Stimulated activated CD4-positive, alpha-beta T cell treated with anti-CD3 and anti-CD28 coated beads, TNF-alpha, amount 100 ng/mL, for 1 hour (primary cell): ENCODE measurements at places on chromosomes 3 and 15.

DNA sequence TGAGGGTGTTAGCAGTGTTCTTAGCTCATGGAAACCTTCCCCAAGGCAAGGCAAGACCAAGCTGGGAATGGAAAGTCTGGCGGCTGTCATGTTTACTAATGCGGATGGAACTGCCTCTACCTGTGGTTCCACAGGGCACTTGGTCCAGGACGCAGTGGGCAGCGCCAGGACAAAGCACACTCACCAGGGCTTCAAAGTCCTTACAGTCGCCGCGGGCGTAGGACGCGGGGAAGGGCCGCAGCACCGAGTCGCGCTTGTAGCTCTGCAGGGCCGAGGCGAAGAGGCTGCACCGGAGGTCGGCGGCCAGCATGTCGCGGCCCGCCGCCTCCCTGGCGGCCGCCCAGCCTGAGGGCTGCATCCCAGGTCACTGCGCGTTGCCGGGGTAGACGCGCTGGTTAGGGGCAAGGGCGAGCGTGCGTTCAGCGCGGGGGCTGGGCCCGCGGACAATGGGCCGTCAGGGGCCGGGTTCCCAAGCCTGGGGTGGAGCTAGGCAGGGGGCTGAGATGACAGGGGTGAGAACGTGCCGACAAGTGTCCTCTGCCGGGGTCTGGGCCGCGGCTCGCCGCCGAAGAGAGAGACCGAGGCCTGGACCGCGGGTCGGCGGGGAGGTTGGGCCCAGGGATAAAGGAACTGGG, 497 bp downstream of the PARP16 start:
- DNase-seq = no peak

- no peak for DNase-seq
Measured at GRCh38 chr3:29453284-29454001, 172.6 kb downstream of the RBMS3 start.

DNA sequence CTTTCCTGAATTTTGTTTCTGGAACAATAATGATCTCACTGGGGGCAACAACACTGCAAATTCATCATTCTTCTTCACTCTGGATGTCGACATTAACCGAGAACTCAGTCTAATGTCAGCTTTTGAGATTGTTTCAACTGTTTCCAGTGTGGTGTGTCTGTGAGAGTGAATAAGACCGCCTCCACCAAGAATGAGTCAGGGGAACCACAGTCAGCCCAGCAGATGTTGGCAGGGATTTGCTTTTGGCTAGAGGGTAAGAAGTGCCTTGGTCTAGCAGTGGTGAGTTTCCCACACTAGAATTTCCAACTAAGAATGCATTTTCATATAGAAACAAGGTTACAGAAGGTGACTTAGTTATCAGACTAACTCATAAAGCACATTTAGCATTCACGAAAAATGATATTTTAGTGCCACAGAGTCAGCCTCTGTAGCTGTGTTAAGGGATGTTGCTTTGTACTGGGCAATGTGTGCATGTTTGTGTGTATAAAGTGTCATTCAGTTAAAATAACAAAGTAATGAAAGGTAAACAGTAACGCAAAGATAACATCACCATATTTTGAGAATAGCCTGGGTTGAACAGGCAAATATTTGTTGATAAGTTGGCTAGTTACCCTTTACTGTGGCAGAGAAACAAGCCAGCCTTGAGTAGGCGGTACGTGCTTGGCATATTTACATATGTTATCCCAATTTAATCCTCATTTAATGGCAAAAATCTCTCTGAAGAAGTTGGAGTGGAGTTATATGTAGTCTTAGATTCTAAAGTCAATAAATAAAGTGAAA, 33.8 kb downstream of the DRD3 start:
- DNase-seq = no peak

- no peak for DNase-seq
Measured at GRCh38 chr15:31278061-31278445, 48.6 kb upstream of the KLF13 start.

DNA sequence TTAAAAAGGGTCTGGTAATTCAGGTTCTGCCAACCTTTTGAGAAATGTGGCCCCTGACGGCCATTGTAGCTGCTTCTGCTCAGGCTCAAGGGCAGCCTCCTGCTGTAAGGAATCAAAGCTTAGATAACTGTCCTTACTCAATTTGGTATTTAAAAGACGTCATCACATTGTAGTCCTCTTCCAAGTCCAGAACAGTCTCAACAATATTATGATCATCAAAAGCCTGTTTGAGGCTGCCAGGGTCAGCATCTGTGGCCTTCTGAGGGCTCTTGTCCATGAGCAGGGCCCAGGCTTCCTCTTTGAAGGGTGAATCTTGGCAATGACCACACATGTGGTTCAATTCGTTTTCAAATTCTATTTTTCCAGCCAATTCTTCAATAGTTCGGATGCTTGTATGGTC, 6.0 kb downstream of the C3orf62 start:
- DNase-seq = no peak

DNA sequence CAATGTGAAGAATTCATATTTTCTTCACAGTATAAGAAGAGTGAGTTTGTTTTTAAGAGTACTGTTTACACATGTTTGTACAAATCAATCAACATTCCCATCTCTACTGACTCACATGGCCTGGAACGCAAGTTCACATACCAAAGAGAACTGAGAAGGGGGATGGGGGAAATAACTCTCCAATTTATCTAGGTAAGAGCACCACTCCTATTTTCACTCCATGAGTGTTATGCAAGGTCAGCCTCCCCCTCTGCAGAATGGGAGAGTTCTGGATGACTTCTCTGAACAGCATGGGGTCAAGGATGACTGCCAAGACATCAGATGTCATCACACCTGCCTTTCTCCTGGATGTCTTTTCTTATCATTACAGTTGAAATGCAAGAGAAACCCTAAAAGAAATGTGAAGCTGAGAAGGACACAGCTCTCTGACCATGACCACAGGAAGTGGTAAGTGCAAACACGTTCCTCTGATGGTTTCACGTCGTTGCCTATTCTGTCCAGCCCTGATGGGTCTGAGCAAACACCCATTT, 95.2 kb downstream of the SEMA6D start:
- DNase-seq = no peak

GRCh38 chr3:105823149-105823867, 45.5 kb downstream of the CBLB start:
- no peak for DNase-seq

GRCh38 chr3:168061332-168061996, 34.3 kb downstream of the GOLIM4 start:
- no peak for DNase-seq

- no peak for DNase-seq
Measured at GRCh38 chr15:55094136-55094535, 102.6 kb downstream of the RSL24D1 start.

GRCh38 chr15:64739156-64739555, 36.2 kb downstream of the RBPMS2 start:
- no peak for DNase-seq

GRCh38 chr3:126472277-126473006, 3.2 kb downstream of the ZXDC start:
- no peak for DNase-seq

DNA sequence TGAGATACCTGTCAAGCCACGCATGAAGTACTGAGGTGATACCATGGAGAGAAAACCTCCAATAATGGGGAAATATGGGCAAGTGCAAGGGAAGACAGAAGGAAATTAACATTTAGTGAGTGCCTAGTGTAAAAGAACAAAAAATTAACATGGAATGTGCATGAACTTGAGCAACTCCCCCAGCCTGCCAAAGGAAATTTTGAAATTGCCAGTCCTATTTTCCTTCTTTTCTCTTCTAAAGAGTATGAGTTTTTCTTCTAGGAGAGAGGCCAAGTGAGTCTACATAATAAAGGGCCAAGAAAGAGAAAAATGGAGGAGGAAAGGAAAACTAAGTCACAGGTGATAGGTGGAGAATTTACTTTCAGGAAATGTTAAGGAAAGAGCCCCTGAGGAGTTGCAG, 602.4 kb upstream of the MDFIC2 start:
- no peak for DNase-seq

DNA sequence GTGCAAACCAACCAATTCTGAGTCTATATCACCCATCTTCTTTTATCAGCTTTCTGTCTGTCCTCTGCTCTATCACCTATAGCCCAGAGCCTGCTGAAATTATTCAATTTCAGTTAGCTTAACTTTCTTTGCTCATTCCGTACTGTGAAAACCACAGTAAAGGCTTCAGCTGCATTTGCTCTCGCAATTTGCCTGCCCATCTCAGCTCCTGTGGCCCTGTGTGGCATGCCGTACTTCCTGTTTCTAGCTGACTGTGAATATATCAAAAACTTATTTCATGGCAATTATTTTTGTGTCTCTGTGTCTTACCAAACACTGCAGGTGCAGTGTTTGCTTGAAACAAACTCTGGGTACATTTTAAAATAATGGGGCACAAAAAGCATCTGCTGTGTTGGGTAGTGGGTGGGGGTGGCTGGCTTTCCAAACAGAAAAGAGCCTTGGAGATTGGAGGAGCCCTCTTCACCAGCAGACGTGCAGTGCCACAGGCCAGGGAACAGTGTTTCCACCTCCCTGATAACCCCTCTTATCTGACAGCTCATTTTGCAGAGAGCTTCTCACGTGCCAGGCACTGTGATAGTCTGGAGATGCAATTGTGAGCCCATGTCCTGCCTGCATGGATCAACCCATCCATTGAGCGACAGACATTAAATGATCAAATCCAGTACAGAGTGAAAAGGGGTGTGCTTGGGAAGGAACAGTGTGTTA, 45.2 kb downstream of the GASK1A start:
- peak; percentile 6 for DNase-seq

GRCh38 chr3:50316657-50317242, 5.8 kb downstream of the HYAL2 start:
- DNase-seq = peak; percentile 42

- no peak for DNase-seq
Measured at GRCh38 chr3:60720736-60721135, 530.5 kb downstream of the FHIT start.

DNA sequence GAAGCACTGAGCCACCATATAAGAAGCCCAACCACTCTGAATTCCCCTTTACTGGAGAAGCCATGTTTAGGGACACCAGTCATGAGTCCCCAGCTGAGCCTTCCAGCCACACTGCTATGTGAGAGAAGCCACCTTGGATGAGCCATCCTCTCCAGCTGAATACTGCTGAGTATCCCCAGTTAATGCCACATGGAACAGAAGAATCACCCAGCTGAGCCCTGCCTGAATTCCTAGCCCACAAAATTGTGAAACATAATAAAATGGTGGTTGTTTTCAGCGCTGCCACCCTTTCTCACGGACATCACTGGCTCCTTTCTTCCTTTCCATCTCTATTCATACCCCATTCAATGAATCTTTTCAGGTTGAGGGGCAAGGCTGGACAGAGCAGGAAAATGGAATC, 22.1 kb upstream of the LYZL4 start:
- DNase-seq = no peak

GRCh38 chr15:98150084-98150483, 189.6 kb downstream of the ARRDC4 start:
- no peak for DNase-seq

DNA sequence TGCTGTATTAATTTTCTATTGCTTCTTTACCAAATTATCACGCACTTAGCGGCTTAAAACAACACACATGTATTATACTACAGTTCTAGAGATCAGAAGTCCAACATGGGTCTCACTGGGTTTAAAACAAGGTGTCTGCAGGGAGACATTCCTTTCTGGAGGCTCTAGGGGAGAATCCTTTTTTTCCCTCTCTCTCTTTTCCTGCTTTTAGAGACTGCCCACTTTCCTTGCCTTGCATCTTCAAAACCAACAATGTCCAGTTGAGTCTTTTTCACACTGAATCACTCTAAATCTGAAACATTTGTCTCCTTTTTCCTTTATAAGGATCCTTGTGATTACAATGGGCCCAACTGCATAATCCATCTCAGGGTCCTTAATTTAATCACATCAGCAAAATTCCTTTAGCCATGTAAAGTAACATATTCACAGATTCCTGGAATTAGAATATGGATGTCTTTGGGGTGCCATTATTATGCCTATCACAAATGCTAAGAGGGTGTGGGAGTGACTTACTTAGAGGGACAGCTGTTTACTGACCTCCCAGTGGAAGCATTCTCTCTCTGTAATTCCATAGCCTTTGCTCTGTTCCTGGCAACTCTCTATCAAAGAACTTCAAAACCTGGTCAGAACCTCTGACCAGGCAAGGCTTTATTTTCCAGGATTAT, 21.8 kb downstream of the CD200 start:
- no peak for DNase-seq

- DNase-seq = no peak
Measured at GRCh38 chr3:140599009-140599408, 78.9 kb upstream of the TRIM42 start.

DNA sequence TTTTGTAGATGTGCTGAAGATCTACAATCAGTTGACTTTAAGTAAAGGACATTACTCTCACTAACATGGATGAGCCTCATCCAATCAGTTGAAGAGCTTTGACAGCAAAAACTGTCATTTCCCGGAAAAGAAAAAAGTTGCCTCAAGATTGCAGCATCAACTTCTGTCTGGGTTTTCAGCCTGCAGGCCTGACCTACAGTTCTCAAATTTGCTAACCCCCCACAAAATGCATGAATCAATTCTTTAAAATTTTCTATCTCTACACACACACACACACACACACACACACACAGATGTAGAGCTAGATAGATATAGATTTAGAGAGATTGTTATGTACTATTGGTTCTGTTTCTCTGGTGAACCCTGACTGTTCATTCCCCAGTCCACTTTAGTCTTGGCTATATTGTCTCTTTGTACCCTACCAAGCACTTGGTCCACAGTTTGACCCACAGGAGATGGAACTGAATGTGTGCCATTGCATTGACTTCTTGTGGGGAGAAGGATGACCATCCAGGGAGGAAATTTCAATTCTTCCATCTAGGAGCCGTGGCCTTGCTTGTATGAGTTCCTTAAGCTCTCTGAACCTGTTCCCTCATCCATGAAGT, 228.3 kb downstream of the CLSTN2 start:
- DNase-seq = no peak

GRCh38 chr15:50181969-50182218, at the start of gene SLC27A2:
SLC27A2 (plus strand) TSS chr15:50182196; CDS start chr15:50182428, 232 bp downstream.
- DNase-seq = no peak

GRCh38 chr3:67739851-67740250, 85.4 kb upstream of the SUCLG2 start:
- no peak for DNase-seq

DNA sequence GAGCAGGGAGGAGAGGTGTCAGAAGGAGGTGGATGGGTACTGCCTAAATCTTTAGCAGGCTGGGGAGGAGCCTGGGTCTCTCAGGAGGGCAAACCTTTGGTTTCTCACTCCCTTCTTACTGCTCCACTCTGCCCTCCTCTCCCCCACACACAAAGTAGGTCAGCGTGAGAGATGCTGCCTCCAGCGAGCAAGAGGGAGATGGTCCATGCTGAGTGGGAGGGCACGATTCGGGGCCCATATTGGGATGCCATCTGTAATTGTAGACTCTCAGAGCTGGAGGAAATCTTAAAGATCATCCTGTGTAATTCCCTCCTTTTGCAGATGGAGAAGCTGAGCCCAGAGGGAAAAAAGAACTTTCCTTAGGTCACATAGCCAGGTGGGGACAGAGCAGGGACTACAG, 34.2 kb upstream of the SYN2 start:
- DNase-seq = no peak

GRCh38 chr3:143396790-143397189, 277.2 kb downstream of the CHST2 start:
- DNase-seq = no peak
